ENCODE measurements at places on chromosomes 7 and 10.

- DNase-seq = no peak
Observed at GRCh38 chr7:106954840-106955239, 89.7 kb upstream of the PRKAR2B start.

DNA sequence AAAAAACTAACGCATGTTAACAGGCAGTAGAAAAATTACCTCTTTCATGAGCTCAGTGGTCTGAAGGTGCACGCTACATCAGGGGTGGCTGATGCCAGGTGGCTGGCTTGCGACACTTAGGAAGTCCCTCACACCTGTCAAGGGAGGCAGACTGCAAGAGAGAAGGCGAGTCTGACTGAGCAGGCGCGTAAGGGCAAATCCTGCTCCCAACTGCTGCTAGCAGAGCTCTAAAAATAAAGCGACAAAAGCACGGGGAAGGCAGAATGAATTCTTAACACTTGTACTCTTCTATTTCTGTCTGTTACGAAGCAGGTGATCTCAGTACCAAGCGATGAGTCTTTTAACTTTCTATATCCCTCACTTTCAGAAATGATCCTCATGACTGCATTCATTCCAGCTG is 33.1 kb downstream of the CACNA2D1 start:
- DNase-seq = no peak

- DNase-seq = no peak
Observed at GRCh38 chr7:114214466-114214865, 200.1 kb upstream of the FOXP2 start.

DNA sequence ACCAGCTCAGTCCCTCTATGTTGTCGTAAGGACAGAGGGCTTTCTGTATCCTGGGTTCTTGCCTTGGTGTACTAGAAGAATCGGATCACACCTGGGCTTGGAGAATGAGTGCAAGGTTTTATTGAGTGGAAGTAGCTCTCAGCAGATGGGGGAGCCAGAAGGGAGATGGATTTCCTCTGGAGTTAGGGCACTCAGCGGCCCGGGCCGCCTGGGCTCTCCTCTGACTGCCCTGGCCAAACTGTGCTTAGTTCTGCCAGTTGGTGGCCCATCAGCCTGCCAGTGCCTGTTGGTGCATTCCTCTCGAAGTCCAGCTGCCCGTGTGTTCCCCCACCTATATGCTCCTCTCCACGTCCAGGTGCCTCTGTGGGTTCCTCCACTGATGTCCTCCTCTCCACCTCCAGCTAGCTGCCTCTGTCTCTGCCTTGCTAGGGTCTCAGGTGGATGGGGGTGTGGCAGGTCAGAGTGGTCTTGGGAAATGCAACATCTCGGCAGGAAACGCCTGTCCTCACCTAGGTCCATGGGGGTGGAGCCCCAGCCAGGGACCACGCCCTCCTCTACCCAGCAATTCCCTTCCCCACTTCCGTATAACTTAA is 148.6 kb downstream of the PPP1R3A start:
- DNase-seq = no peak

DNA sequence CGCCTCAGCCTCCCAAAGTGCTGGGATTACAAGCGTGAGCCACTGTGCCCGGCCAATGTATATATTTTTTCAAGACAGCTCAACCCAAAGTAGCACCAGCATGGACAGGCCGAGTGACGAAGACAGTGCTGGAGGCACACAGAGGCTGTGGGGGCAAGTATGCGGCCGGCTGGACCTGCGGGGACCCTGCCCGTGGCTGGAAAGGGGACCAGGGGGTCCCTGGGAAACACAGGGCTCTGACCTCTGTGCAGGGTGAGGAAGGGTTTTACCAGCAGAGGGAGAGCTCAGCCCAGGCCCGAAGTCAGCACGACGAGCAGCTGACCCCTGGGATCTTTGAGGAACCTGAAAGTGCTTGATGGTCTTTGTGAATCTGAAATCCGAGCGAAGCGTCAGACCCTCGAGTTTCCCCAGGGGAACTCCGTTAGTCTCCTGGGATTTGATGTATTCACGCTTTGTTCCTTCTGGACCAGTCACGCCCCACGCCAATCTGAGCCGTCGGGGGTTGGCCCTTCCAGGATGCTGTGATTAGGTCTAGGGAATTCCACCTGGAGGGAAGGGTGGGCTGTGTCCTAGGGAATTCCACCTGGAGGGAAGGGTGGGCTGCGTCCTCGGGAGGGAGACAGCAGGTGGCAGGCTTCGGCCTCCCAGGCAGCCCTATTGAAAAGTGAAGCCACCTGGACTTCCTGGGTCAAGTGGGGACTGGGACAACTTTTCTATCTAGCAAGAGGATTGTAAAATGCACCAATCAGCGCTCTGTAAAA is 10.9 kb upstream of the ZFAND2A start:
- no peak for DNase-seq
